Muscle of leg (tissue), 16 donors: ENCODE measurements at places on chromosomes 13 and 19.

DNA sequence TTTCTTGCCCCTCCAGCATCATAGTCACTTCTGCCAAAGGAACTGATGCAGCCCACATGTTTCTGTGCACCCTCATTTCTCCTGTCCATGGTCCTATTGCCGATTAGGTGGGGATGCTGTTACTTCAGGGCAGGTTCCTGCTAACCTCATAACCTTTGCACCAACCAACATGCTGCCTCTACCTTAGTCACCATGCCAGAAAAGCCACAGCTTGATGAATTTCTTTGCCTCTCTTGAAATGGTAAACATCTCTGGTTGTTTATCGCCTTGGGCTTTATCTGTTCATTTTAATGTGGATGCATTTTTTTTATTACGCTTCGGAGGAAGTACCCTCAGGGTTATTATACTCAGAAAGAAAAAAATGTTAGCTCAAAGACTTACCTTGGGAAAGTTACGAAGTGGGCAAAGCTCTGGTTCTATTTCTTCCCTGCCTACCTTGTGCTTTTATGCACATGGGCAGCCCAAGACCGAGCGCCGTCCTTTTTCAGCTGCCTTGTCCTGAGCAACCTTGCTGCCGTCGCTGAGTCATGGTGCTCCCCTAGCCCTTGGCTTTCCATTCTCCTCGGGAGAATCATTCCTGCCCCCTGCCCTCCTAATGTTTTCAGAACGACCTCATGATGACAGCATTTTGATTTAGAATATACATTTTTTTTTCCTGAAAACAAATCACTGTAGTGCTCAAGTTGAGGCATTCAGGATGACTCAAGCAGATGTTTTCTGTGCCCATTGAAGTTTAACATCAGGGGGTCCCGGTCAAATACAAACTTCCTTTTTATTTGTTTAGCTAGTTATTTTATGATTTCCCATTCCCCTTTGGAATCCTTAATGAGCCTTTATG, 280.0 kb downstream of the SHISA2 start:
- no peak for DNase-seq

DNA sequence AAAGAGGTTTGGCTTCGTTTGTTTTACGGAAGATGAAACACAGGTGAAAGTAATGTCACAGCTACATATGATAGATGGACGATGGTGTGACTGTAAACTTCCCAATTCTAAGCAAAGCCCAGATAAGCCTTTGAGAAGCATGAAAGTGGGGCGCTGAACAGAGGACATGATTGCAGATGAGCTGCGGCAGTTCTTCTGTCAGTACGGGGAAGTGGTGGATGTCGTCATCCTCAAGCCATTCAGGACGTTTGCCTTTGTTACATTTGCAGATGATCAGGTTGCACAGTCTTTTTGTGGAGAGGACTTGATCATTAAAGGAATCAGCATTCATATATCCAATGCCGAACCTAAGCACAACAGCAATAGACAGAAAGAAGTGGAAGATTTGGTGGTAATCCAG, 111.5 kb upstream of the DIAPH3 start:
- no peak for DNase-seq

GRCh38 chr19:30651066-30651465, 278.9 kb downstream of the ZNF536 start:
- no peak for DNase-seq

GRCh38 chr19:7535047-7535997, at the start of gene PNPLA6:
PNPLA6 (plus strand) TSS chr19:7535717; CDS start chr19:7535789, 72 bp downstream.
- peak; percentile 98 for DNase-seq

GRCh38 chr13:97284558-97284957, 62.4 kb downstream of the MBNL2 start:
- DNase-seq: no peak
